ENCODE measurements at places on chromosomes 16 and 17.
A peak's percentile ranks its signal among the peaks of the same experiment; 100 is the strongest.

DNA sequence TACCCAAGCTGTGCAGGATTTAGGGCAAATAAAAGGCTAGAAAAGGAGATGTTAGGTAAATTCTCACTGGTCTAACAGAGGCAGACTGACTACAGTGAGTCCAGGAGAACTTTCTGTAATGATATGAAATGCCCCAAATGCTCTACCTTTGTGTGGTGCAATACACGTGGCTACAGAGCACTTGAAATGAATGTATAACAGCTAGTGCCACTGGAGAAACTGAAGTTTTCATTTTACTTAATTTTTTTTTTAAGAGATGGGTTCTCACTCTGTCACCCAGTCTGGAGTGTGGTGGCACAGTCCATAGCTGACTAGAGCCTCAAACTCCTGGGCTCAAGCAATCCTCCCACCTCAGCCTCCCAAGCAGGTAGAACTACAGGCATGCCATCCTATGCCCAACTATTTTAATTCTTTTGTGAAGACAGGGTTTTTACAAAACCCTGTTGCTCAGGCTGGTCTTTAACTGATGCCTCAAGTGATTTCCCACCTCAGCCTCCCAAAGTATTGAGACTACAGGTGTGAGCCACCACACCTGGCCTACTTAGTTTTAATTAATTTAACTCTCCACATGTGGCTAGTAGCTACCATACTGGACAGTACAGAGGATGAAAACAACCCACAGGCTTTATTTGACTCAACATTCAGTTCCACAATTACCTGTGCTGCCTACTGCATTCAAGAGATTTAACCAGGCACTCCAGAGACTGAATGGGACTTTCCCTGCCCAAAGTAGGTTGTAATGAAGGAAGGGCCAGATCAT, 84.8 kb upstream of the PLEKHM1 start:
- DNase-seq, result no peak

GRCh38 chr17:68909066-68909465, 46.1 kb downstream of the ABCA8 start:
- DNase-seq, result no peak

DNA sequence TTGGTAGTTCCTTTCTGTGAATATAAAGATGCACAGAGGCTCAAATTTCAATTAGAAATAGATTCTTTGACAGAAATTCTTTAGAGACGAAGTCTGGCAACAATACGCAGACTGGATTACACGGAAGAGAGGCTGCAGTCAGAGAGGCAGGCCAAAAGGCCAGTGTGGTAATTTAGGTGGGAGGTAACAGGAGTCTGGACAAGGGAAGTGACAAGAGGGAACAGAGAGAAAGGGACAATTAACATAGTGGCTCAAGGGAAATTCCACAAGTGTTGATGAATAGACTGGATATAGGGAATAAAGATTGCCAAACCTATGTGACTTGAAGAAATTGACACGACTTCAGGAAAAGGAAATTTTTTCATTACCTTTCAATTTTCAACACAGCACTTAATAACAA, 54.6 kb downstream of the STX8 start:
- DNase-seq, result no peak

- no peak for DNase-seq
Observed at GRCh38 chr17:76146053-76146851, 5.2 kb upstream of the FOXJ1 start.

GRCh38 chr16:68402748-68403040, 45.6 kb downstream of the SMPD3 start:
- no peak for DNase-seq

DNA sequence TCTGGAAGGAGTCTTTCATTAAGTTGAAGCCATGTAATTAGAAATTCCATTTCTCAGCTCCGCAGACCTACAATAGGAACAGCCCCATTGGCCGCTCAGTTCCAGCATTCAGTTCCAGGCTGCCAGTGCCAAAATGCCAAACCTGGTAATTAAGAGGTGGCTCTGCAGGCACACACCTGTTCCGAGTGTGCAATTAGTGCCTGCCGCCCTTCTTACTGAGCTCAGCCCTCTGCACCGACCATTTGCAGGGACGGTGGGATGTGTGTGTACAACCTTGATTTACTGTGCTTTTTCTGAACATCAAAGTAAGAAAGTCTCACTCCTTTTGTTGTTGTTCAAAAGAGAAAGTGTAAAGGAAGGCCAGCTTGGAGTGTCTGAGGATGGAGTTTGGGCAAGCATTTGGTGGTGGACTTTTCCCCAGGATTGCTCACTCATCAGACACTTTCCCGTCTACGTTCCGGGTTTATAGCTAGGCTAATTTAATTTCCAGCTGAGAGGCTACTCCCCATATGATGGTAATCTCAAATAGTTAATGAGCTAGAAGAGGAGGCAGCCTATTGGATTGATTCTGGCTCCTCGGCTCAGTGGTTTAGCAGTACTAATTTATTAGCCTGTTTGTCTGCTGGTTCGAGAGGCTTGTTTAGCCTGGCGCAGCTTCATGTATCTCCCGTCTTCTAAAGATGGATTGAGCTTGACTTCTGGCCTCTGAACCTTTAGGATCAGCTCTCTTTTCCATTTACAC, 20.0 kb downstream of the HS3ST3B1 start:
- DNase-seq, result no peak

- no peak for DNase-seq
Observed at GRCh38 chr17:69179227-69179952, 37.7 kb upstream of the ABCA6 start.

GRCh38 chr16:17286443-17286842, 184.3 kb downstream of the XYLT1 start:
- DNase-seq, result no peak

DNA sequence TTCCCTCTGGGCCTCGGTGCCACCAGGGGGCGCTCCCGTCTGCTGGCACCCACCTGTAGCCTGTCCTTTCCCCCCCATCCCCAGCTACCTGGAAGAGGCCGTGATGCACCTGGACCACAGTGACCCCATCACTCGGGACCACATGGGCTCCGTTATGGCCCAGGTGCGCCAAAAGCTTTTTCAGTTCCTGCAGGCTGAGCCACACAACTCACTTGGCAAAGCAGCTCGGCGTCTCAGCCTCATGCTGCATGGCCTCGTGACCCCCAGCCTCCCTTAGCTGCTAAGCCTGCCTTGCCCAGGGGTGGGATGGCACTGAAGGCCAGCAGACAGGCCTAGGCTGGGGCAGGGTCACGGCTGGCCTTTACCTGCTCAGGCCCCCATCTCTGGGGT, 818 bp upstream of the NRN1L start:
- peak; percentile 49 for DNase-seq

GRCh38 chr17:17794382-17794781, 42.4 kb downstream of the SREBF1 start:
- DNase-seq, result no peak

DNA sequence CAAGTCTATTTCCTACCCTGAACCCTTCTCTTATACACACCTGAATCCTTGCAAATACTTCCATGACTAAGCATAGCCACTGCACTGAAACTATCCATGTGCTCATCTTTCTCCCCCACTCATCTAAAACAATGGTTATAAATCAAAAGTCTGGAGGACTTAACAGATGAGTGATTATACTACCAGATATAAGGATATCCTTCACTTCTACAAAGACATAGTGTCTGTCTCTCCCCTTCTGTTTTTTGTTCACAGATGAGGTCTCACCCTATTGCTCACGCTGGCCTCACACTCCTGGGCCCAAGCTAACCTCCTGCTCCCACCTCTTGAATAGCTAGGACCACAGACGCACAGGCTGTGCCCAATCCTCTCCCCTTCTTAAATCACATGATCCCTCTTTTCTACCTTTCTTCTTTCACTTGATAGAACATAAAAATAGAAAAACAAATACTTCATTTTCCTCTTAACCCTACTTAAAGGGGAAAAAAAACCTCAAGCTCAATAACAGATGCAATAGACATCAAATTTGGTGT, 19.2 kb downstream of the CEP112 start:
- no peak for DNase-seq

DNA sequence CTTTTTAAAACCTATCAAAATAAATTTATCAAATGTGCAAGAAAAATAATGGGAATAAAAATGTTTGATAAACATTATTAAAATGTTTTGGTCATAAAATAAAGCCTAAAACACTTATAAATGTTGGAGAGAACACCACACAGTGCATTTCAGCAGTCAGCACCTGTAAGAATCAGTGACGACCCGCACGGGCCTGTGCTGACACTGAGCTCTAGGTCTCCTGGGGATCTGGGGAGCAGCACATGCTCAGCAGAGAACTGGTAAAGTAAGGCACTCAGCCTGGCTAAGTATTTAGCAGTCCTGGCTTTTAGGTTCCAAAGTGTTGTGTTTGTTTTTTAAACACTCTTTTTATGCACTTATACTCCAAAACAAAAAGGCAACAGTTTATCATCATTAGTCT, 46.9 kb downstream of the HELZ start:
- no peak for DNase-seq

- no peak for DNase-seq
Observed at GRCh38 chr16:55147396-55147795, 176.6 kb upstream of the IRX6 start.

- no peak for DNase-seq
Observed at GRCh38 chr16:54370278-54371040, 83.9 kb upstream of the IRX3 start.

DNA sequence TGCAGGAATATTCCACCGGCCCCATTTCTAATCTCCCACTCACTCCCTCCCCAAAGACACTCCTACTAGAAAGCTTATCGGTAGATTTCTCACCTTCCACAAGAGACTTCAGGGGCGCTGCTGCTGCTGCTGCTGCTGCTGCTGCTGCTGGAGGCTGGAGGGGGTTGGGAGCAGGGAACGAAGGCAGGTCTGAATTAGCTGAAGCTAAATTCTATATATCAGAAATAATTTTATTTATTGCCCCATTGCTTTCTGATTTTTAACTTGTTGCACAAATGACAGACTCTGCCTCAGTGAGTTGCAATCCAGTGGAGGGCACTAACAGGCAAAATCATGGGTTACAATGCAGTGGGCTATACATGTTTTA, 25.8 kb upstream of the HLF start:
- DNase-seq, result no peak

- DNase-seq, result no peak
Observed at GRCh38 chr17:64497565-64498035, 746 bp upstream of the POLG2 start.

GRCh38 chr17:68006797-68007196, 10.5 kb upstream of the C17orf58 start:
- no peak for DNase-seq

- DNase-seq, result no peak
Observed at GRCh38 chr16:27113341-27113841, 46.7 kb downstream of the C16orf82 start.

GRCh38 chr17:57752031-57752905, 7.2 kb upstream of the CCDC182 start:
- no peak for DNase-seq

Measured in stimulated activated CD4-positive, alpha-beta T cell treated with anti-CD3 and anti-CD28 coated beads, TNF-alpha, amount 100 ng/mL, for 24 hours (primary cell).